ENCODE measurements at places on chromosomes 11 and 22.

DNA sequence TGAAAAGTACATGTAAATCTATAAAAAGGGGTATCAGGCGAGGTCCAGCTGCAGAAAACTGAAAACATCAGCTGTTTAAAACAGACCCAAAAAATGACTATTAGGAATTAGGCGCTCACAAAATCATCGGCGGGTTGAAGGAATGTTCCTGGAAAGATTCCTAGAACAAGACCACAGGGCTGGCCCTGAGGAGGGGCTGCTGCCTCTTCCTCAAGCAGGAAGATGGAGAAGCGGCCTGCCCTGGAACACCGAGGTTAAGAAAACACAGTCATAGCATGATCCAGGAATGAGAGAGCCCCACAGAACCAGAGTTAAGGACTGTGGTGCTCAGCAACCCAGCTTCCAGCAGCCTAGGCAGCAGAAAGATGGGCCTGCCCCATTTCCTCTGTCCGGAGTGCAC lies 78.4 kb downstream of the C11orf91 start:
- no peak for DNase-seq

GRCh38 chr22:46578824-46579561 lies 41.2 kb upstream of the GRAMD4 start:
- no peak for DNase-seq

DNA sequence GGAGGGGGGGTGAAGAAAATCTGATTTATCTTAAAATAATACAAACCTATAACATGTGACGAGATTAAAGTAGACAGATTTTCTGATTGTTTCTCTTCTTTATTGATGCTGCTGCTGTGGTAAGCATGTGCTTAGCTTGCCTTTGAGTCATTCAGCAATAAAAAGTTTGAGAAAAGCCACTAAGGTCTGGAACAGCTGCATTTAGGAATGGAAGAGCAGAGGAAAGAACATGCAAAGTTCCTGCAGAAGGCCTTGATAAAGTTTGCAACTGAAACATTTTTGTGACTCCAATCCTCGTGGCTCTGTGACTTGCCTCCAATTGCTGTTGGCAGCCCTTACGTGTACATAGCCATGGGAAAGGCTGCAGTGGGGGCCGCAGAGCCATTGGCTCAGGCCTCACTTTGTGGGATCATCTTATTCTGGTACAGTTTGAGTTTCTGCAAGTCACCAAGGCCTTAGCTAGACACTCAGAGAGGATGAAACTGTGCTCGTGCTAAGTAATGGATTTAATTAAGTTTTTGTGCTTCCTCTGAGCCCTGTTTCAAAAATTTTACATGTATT lies 370.2 kb downstream of the AASDHPPT start:
- DNase-seq: no peak

DNA sequence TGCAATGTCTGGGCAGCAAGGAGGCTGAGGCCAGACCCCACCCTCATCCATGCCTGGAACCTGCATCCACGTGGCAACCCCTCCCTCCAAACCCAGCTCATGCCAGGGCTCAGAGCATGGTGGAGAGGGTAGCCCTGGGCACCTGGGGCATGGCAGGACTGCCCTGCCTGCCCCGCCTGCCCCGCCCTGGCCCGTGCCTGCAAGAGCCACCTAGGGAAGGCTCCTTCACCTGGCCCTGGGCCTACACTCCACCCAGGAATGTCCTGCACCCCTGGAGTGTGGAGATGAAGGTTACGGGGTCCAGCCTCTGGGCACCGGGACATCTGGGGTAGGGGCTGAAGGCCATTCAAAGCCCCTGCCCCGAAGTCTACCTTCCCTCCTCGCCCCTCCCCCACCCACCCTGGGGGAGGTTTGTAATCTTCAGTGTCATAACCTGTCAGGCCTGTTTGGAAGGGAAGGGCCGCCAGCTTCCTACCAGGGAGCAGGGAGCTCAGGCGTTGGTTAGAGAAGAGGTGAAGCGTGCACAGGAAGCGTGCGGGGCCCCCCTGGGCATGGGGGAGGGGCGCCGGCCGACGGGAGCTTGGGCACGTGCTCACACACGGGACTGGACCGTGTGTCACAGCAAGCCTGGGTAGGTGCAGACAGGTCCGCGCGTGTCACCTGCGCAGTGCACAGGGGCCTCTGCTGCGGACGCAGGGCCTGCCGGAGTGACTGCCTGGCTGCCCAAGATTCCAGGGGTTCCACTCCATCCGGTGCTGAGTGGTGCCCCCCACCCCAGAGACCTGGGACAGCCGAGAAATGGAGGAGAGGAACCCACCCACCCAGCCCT lies 30.7 kb upstream of the TH start:
- DNase-seq: no peak

DNA sequence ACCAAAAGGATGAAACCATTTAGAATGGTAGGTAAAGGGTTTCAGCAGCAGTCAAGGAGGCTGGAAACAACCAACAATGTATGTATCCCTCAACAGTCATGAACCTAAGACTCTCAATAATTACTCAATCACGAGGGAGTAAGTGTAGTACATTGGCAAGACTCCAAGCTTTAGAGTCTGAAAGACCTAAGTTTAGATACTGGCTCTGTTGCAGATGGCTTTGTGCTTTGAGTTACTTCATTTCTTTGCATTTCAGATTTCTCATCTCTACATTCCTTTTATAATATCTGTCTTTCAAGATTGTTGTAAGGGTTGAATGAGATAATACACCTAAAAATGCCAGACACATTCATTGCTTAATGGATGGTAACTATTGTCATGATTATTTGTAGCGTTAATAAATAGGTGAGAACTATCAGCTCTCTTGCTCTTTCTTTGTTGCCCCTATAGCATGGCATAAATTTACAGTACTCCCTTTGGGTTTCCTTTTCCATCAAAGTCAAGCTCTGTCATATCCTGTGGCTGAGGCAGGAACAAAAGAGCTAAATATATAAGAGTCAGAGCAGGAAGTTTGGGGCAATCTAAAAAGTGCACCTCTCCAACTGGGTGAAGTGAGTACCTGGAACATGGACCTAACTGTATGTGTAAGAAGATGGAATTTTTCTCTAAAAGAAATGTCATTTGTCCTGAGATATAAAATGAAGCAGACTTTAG lies 228.2 kb upstream of the ZC3H12C start:
- DNase-seq: no peak

DNA sequence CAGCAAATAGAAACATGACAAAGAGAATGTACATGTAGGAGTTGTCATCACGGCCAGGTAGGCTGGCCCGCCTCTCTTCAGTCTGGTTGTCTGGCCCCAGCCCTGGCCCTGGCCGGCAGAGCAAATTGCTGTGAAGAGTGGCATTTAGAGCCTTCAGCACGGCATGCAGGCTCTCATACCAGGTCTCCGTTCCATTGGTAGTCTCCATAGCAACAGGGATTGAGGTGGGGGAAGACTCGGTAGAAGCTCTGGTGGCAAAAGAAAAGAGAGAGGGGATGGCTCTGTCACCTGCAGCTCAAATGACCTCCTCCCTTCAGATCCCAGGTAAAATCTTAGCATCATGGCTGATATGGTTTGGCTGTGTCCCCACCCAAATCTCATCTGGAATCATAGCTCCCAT lies 10.0 kb downstream of the KCNE3 start:
- DNase-seq: no peak

GRCh38 chr11:83020942-83021779 lies 50.5 kb downstream of the RAB30 start:
- no peak for DNase-seq

- DNase-seq: no peak
These were observed 58.1 kb downstream of the DDI1 start for GRCh38 chr11:104094576-104094975.

DNA sequence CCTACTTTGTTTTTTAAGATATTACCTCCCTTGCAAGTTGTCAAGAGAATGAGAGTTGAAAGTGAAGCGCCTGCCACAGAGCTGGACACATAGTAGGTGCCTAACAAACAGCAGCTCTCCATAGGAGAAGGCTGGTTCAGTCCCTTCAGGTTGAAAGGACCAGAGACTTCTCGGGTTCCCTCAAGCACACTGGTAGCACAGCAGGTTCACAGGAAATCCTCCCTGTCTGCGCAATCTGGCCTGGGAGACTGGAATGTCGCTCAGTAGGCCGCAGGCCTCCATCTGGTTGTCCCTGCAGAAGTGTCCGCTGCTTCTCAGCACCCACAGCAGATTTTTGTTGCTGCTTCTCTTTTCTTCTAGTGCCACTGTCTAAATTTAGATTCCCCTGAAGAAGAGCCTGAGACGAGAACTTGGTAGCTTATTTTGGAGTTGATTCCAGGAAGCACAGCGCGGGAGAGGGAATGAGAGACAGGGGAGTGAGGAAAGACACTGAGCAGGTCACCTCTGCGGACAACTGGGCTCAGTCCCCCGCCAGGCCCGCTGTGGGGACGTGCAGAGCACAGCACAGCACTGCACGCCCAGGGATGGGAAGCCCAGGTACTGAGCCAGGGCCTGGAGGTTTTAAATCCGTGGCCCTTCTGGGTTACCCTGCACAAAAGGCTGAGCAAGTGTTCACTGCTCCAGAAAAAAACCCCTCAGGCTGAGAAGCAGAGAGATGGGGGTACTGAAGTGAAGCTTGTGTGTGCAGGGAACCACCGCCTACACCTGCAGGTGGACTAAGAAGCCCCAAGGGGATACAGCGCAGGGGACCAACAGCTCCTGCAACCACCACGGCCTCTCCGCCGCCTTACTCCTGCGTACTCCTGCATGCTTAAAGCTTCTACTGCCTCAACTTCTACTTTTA lies 31.6 kb downstream of the RBX1 start:
- no peak for DNase-seq

GRCh38 chr11:133823211-133823610 lies 22.1 kb downstream of the SPATA19 start:
- no peak for DNase-seq

GRCh38 chr22:41782751-41783150 lies 17.7 kb upstream of the CCDC134 start:
- no peak for DNase-seq

DNA sequence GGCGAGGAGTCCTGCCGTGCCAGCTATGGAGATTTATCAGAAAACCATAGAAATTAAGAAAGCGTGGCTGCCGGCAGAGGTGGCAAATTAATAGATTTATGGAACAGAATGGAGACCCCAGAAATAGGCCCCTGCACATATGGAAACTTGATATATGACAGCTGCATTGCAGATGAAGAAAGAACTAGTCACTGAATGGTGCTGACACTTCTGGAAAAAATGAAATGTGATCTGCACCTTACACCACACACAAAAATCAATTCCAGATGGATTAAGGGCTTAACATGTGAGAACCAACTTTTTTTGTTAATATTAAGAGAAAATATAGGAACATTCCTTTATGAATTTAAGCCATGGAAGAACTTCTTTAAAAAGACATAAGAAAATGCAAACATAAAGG lies 40.3 kb upstream of the TSKU start:
- DNase-seq: no peak

GRCh38 chr11:72411623-72412419 lies 22.5 kb downstream of the CLPB start:
- DNase-seq: no peak

GRCh38 chr11:74487875-74488274 lies 5.6 kb downstream of the LIPT2 start:
- no peak for DNase-seq

DNA sequence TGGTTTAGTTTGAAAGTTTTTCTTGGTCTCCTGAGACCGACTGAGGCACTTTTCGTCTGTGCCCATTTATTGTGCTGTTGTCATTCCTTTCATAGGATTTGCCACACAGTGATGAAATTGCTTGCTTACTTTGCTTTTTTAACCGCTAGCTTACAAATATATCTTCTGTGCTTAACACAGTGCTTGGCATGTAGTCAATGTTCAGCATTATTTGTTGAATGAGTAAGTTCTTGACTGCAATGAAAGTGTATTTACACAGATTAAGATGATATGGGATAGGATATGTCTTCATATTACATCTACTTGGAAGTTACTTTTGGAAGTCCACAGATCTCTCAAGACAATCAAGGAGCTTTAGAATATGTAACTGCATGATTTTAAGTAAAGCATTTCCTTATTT lies 91.2 kb downstream of the GRIA4 start:
- no peak for DNase-seq

DNA sequence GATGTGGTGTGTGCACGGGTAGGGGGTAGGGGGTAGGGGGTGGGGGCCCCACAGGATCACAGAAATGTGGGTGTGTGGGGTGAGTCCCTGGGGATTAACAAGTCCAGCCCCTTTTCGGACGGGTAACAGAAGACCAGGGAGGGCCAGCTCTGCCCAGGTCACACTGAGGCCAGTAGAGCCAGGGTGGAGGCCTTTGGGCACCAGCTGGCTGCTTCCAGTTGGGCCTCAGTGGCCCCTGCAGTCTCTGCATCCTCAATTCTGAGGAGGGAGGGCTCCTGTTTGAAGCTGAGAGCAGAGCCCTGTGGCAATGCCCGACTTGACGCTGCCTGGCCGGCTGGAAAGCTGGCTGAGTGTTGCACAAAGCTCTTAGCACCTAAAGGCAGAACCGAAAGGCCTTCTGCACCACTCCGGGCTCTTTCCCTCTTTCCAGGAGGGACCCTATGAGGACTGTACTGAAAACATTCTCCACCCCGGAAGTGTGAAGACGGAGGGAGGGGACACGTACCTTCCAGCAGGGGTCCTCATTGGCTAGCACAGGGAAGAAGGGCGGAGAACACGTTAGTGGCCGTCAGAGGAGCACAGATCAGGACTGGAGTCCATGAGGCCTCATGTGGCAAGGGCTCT lies 120.4 kb downstream of the PHF21B start:
- no peak for DNase-seq

DNA sequence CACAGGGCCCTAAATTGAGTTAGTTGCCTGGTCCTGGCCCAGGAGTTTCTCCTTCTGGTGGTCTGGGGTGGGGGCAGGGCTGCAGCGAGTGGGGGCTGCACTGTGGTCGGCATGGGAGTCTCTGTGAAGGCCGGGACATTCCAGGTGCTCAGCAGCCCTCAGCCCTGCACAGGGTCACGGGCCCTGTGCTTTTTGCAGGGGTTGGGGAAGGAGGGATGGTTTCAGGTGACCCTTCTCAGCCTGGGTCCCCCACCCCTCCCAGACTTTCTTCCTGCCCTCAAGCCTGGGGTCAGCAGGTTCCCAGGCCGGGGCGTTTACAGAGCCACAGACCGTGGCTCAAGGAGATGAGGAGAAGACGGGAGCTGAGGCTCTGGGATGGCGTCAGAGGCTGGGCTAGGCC lies 7.8 kb downstream of the EMID1 start:
- no peak for DNase-seq

DNA sequence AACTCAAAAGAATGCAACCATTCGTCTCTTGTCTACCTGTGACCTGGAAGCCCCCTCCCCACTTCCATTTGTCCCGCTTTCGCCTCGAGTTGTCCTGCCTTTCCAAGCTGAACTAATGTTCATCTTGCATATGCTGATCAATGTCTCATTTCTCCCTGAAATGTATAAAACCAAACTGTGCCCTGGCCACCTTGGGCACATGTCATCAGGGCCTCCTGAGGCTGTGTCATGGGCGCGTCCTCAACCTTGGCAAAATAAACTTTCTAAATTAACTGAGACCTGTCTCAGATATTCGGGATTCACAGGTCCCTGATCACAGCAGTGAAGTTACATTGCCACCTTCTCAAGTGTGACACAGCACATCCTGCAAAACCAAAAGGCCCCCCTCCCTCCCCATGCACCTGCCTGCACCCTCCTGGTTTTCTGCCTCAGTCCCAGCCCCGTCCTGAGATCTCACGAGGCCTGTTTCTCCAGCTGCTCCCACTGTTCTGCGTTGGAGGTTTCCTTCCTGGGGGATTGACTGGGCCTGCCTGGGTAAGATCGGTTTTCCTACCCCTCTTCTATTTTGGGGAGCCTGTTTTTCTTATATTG lies 1328.7 kb downstream of the TBC1D22A start:
- DNase-seq: no peak
